Stimulated activated CD8-positive, alpha-beta memory T cell treated with anti-CD3 and anti-CD28 coated beads, Interleukin-7, amount 100 ng/mL, for 48 hours (primary cell): ENCODE measurements at places on chromosomes 6 and 20.

DNA sequence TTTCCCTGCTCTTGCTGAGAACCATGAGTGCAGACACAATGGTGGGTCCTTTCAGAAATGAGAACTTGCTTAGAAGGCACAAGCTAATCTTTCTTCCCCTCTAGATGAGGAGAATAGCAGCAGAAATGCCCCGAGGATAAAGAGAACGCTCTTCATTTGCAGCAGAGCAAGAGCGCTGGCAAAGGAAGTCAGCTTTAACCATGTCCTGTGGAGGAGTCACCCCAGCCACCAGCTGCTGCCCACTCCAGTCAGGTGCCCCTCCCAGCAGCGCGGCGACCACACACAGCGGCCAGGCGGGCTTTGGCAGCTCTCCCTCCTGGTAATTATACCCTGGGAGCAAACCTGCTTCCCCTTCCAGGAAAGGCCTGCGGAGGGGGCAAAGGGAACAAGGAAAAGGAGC lies 42.4 kb upstream of the EMILIN3 start:
- no peak for DNase-seq

DNA sequence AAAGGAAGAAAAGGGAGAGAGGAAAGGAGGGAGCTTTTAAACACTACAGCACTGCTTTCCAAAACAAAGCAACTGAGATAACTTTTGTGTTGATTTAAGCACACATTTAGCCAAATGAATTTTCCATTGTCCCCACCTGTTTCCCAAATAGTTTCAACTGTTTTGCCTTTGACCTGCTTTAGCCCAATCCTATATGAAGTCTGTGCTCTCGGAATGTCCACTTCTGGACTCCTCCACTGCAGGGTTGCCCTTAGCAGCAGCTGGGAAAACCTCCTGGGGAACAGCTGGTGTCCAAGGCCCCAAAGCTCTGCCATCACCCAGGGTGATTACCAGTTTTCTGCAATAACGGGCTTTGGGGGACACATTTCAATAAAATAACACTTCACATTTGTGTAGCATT lies 44.9 kb upstream of the PKHD1 start:
- no peak for DNase-seq

- no peak for DNase-seq
These were observed 22.9 kb downstream of the DHX35 start for GRCh38 chr20:38985060-38985459.

GRCh38 chr6:113411011-113411410 lies 446.1 kb upstream of the MARCKS start:
- DNase-seq: no peak

DNA sequence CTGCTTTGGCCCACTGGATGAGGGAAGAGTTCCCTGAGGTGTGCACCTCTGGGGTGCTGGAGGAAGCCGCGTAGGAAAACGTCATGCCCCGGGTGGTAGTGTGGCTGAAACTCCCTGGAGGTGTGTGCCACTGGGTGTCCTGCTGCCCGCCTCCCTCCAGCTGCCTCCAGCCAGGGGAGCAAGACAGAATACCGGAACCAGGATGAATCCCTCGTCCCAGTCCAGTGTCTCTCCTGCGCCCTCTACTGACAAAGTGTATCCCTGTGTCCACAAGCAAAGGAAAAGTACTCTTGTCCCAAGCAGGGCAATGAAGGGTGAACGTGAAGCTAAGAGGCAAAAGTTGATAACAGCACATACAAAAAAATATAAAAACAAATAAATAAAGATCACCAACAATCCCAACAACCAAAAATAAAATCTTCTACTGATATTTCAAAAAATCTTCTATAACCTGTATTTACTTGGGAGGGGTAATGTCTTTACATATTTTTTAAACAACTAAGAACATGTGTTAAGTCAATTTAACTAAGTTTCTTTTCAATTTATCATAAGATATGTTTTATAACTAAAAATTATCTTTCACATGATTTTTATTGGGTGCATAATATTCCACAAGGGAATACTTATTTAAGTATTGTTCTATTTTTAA lies 437.6 kb downstream of the MAFB start:
- no peak for DNase-seq

GRCh38 chr6:31792761-31793171 lies 2.8 kb downstream of the VARS1 start:
- DNase-seq: no peak

DNA sequence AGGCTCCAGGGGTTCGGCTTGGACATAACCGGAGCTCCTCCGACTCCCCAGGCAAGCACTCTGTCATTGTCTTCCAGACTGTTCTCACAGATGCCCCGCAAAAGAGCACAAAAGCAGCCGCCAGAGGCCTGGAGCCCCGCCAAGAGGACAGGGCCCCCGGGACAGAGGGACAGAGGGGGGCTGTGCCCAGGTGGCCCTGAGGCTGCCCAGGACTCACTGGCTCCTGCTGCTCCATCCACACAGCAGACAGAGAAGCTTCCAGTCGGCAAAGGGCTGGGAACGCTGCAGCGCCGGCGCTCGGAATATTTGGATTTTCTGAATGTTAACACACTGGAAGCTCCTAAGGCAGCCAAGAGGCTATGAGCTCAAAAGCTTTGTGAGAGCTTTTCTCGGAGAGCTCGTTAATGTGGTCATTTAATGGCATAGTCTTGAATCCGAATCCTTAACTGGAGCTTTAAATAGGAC lies 68.0 kb upstream of the QKI start:
- DNase-seq: no peak

- no peak for DNase-seq
These were observed 168.5 kb upstream of the ATXN1 start for GRCh38 chr6:16929809-16930208.

DNA sequence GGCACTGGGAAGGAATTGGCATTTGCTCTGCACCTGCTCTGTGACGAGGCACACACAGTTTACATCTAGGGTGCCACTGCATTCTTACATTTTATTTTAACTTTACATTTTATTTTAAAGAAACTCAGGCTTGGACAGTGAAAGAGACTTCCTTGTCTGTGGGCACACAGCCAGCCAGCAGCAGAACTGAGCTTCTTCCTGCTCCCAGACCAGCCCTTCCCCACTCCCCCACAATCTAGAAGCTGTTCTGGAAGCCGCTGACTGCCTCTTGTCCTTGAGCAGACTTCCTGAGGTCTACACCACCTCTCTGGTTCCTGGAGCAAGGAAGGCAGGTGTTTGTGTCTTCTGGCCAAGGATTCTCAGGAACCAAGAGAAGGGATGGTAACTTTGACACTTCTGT lies 27.9 kb upstream of the CD93 start:
- DNase-seq: no peak

GRCh38 chr20:52529826-52530225 lies 338.2 kb upstream of the ZFP64 start:
- DNase-seq: no peak

- DNase-seq: no peak
These were observed 353.3 kb downstream of the HACE1 start for GRCh38 chr6:104506429-104506828.

GRCh38 chr20:8854571-8854970 lies 214.3 kb upstream of the PLCB4 start:
- DNase-seq: no peak

DNA sequence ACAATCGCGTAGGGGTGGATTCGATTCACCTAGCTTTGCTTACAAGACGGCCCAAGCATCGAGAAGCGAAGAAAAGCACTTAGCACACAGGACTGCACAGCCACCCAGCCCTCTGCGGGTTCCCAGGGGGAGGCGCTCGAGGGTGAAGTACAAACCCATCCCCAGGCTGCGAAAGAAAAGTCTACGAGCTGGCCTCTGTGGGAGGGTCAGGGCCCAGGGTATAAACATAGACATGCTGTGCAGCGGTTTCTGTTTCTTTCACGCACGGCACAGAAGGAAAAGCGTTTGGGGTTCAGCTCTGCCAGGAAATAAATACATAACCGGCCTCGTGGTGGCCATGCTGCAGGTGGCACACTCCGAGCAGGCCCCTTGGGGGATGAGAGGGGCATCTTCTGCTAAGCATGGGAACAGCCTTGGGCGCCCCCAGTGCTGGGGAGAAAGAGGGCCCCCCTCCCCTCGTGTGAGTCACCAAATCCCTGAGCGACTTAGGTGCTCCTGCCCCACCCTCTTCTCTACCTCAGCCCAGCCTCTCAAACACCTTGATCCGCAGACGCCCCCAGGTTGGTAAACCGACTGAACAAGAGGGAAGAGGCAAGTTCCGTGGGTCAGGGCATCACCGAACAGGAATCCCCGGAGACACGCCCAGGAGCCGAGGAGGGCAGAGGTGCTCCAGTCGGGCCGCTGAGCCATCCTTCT lies 91.6 kb upstream of the RIPOR2 start:
- peak; percentile 58 for DNase-seq

GRCh38 chr6:143549949-143550268 lies 38.4 kb upstream of the FUCA2 start:
- DNase-seq: no peak

DNA sequence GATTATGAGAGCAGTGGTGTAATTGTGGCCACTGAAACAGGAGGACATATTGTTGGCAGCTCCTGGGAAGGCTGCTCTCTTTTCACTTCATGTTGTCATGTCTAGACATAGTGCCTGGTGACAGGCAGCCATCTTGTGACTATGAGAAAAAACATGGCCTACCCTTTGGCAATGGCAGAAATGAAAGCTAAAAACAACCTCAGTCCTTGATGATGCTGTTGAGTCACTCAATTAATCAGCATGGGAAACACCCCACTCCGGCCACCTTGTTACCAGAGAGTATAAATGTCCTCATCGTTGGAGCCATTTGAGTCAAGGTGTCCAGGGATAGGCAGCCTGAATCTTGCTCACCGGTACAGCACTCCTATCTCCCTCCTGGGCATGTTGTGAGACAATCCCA lies 31.2 kb upstream of the HMGA1 start:
- no peak for DNase-seq

GRCh38 chr6:44740566-44741120 lies 353.1 kb downstream of the CDC5L start:
- DNase-seq: no peak

DNA sequence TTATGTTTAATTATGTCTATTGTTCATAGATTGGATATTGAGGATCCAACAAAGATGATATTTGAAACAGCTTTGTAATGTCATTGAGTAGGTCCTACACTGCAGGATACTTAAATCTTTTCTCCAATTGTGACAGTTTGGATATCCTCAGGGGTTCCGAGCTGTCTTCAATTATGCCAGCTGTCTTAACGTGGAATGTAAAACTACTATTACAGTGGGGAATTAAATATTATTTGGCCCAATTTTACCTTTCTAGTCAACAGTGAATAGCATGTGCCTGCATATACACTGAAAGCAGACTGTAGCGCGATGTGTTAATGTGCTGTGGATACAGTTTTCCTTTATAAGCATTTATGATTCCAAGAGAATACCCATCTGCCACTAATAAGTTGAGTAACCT lies 156.9 kb downstream of the GRIK2 start:
- no peak for DNase-seq

- DNase-seq: no peak
These were observed 97.9 kb downstream of the RCAN2 start for GRCh38 chr6:46393161-46393939.

DNA sequence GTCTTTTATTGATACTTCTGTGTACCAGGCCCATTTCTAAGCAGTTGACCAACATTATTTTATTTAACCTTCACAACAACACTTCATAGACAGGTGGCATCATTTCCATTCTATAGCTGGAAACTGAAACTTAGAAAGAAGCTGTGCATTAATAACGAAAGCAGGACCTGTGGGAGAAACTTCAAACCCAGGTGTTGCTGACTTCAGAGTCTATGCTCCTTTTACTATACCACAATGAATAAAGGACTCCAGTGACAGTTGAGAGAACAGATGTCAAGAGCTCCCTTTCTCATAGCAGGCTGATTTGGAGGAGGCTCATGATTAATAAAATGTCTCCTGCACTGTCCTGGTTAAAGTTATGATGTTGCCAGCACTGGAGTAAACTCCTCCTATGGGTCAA lies 56.6 kb upstream of the POU3F2 start:
- no peak for DNase-seq

DNA sequence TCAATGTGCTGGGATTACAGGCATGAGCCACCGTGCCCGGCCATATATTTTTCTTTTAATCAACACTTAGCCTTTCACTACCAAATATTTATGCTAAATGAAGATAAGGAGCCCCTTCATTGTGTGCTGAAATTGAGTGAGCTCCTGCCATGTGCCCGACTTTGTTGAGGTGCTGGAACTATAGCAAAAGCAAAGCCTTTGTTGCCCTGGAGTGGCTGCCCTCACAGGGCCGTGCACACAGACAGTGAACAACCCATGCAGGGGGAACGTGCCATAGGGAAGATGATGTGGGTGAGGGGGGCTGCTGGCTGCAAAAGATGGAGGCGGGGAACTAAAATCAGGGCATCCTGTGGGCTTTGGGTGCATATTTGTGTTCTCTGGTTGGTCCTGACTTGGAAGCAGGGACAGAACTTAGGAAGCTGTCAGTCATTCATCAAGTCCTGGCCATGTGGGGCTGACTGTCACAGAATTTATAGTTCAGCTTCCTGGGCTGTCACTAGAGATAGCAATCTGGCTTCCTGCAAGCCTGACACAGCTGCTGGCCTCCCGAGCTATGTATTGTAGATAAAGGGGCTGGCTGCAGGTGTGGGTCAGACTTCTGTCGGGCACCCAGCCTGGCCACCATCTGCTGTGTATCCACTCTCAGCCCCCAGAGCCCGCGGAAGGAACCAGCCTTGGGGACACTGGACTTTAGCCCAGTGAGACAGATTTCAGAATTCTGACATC lies 56.8 kb upstream of the MPC1 start:
- DNase-seq: no peak

GRCh38 chr6:169177516-169178166 lies 76.0 kb downstream of the THBS2 start:
- DNase-seq: no peak

GRCh38 chr6:3336859-3337515 lies 78.2 kb downstream of the PSMG4 start:
- no peak for DNase-seq

- DNase-seq: no peak
These were observed 3.1 kb downstream of the DSP start for GRCh38 chr6:7544597-7544996.

DNA sequence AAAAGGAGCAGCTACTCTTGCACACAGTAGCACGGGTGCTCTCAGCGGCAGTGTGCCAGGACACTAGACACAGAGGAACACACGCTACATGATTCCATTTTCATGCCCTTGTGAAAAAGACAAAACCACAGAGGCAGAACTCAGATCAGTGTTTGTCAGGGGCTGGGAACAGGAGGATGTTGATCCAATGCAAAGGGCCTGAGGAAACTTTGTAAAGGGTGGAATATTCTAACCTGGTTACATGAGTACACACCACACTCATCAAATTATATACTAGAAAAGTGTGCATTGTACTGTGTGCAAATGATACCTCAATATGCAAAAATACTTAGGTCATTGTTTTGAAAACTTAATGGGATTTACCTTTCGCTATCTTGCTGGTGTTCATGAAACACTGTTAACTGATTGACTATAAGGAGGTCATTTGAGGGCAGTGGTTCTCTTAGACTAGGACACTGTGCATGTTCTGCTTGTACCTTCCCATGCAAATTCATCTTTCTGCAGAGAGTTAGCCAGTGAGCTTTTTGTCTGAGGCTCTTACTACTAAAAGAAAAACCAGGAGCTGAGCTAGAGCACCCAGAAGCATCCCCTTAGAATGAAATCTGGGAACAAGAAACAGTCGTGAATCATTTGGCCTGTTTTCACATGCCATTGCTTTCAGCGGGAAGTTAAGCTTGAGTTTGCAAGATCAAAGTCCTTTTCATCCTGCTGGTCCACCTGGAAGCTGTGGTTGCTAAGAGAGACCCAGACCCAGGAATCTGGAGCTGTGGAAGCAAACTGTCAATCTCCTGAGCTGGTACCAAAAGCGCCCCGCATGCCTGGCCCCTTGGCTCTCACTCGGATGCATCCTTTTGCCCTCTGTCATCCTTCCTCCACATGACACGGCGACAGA lies 204.8 kb downstream of the TTLL2 start:
- no peak for DNase-seq
